ENCODE measurements at places on chromosomes 2 and 18.
A peak's percentile ranks its signal among the peaks of the same experiment; 100 is the strongest.

DNA sequence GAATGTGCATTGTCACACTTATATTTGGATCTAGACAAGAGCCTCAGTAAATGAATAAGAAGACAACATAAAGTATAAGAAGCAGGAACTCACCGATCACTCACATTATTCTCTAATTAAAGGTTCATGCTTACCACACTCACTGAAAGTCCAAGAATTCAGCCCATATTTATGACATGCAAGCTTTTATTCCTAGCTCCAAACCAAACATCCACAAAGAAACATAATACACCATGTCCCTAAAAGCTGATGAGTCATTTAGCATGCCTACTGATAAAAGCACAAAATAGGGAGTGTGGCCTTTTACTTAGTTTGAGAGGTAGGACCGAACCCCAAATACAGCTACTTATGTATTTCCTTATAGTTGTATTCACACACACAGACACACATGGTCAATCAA lies 1094.6 kb upstream of the CDH2 start:
- no peak for DNase-seq

GRCh38 chr2:163252199-163252598 lies 413.6 kb upstream of the KCNH7 start:
- no peak for DNase-seq

GRCh38 chr2:103119352-103119751 lies 357.5 kb downstream of the TMEM182 start:
- no peak for DNase-seq

GRCh38 chr18:56565551-56566345 lies 72.6 kb downstream of the TXNL1 start:
- DNase-seq: no peak

- DNase-seq: no peak
Observed at GRCh38 chr2:101442667-101443061, 32.2 kb downstream of the RFX8 start.

DNA sequence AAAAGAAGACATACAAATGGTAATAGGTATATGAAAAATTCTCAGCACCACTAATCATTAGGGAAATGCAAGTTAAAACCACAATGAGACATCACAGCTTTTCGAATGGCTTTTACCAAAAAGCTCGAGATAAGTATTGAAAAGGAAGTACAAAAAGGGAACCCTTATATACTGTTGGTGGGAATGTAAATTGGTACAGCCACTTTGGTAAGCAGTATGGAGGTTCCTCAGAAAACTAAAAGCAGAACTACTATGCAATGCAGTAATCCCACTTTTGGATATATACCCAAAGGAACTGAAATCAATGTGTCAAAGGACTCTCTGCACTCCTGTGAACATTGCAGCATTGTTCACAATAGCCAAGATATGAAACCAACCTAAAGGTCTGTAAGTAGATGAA lies 107.5 kb upstream of the SPATS2L start:
- no peak for DNase-seq

- DNase-seq: peak; percentile 27
Observed at GRCh38 chr2:161384864-161385263, 31.2 kb upstream of the TBR1 start.

DNA sequence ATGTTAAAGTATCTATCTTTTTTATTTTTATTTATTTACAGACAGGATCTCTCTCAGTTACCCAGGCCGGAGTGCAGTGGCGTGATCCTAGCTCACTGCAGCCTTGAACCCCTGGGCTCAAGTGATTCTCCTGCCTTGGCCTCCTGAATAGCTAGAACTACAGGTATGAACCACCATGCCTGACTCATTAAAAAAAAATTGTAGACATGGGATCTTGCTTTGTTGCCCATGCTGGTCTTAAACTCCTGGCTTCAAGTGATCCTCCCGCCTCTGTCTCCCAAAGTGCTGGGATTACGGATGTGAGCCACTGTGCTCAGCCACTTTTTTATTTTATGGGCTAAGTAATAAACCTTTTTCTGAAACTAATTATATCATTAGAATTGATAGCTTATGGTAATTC lies 7.1 kb downstream of the MFSD6 start:
- DNase-seq: no peak

DNA sequence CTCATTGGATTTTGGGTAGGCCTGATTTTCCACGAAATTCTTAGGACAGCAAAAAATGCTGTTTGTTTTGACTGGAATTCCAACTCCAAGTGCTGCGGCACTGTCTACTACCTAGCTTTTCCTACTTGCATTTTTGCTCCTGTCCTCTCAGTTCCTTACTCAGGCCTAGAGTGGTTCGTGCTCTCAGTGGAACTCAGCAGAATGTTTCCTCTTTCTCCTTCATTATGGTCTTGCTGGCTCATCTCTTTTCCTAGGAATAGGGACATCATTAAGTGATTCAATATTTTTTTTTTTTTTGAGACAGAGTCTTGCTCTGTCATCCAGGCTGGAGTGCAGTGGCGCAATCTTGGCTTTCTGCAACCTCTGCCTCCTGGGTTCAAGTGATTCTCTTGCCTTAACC lies 37.9 kb downstream of the GEMIN6 start:
- DNase-seq: no peak

GRCh38 chr2:78260861-78261260 lies 738.7 kb upstream of the LRRTM4 start:
- DNase-seq: no peak

DNA sequence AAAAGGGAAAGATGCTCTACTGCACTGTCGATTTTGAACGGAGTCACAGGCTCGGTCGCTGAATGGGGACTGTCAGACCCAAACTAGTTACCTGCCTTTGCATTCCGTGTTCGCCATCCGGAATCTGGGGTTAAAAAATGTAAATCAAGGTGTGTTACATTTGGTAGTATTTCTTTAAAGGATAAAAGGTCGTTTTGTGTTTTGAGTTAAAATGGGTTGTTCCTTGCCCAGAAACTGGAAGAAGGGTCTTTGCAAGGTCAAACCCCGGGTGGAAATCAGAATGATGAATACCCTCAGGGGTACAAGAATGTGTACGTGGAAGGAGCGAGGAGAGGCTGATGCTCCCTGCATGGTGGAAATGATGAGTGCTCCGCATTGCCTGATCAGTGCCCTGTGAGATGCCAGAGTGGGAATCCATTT lies 1.0 kb downstream of the VSNL1 start:
- no peak for DNase-seq

- DNase-seq: no peak
Observed at GRCh38 chr2:234240917-234241316, 190.4 kb downstream of the SPP2 start.

DNA sequence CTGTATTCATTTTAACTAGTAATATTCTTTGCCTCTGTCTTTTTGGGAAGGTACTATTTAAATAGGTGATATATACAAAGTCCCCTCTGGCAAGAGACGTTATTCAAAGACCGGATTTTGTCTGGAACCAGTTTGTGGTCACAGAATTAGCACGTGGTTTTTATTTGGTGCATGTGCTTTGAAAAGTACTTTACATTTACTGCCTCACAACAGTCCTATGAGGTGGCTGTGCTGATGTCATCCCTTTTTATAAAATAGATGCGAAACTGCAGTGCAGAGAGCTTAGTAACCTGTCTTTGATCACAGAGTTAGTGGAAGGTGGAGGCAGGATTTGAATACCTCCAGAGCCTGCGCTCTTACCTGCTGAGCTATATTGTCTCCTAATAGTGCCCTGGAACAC lies 4.0 kb downstream of the LPIN1 start:
- DNase-seq: peak; percentile 63
